Cerebellum (tissue), 4 donors: ENCODE measurements at places on chromosomes 2 and 18.
A peak's percentile ranks its signal among the peaks of the same experiment; 100 is the strongest.

DNA sequence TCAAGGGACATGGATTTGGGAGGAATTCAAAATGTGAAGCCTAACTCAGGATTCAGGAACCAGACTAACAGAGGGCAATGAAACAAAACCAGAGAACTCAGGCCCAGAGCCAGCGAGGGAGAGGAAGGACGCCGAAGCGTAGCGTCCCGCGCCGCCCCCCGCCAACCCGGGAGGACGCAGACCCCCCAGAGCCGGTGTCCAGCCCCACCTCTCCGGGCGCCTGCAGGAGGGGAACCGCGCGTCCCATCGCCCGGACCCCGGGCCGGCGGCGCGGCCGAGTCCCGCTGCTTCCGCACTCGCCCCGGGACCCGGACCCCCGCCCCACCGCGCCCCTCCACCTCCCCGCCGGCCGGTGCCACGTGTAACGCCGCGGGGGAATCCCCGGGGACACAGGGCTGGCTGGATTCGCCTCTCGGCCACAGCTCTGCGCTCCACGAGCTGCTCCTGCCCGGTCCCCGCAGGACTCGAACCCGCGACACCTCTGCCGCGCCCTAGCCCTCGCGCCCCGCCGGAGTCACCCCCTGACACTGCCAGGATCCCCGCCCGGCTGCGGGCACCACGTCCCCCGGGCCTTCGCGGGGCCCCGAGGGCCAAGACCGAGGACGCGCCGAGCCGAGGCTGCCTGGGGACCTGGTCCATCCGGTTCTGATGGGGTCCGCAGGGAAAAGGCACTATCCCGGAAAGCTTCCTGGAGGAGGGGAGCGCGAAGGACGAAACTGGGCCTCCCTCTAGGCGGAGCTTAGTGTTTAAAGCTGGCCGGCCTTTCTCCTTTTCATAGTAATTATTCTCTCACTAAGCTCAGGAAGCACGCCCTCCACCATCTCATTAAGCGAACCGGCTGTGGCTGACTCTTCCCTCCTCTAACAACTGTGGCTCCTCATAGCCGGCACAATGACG is 40.4 kb upstream of the FAM124B start:
- no peak for DNase-seq

DNA sequence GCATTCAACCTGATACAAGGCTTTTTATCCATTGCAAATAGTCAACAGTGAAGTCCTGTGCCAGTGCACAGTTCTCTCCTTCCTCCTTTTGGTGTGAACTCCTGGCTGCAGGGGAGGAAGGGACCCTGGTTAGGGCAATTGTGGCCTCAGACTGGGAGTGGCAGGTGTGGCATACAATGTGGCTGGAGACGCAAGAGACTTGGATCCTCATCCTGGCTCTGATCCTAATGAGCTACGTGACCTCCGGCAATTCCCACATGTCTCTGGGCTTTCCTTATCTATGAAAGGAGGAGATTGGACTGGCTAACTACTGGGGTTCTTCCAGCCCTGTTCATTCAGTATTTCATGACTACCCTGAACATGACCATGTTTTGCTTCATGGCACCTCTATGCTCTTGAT is 10.5 kb upstream of the IL1A start:
- DNase-seq: no peak

DNA sequence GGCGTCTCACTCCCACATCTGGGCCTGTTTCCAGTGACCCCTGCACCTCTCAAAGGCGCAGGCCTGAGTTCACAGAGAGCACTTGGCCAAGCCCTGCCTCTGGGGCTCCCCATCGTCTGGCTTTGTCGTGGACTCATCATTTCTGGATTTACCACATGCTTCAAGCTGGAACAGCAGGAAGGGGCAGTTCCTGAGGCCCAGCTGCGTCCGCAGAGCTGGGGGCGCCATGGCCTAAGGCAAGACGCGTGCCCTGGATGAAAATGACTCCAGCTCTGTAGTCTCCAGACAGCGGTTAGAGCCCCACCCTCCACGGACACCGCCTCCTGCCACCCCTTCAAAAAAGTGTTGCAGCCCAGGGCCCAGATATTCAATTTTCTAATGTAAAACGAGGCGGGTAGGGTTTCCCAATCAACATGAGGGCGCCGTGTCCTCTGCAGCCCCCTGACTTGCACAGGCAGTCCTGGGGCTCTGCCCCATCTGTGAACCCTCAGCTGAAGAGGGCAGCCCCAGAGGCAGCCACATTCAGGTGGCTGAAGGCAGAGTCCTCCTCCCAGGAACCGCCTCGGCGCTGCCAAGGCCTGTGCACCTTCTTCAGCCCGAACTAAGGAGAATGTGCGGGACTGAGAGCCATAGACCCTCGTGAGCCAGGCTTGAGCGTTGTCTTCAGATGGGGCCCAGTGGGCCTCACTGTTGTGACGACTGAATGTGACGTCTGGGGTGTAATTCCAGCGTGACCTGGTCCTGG is 85.5 kb downstream of the NFATC1 start:
- no peak for DNase-seq

DNA sequence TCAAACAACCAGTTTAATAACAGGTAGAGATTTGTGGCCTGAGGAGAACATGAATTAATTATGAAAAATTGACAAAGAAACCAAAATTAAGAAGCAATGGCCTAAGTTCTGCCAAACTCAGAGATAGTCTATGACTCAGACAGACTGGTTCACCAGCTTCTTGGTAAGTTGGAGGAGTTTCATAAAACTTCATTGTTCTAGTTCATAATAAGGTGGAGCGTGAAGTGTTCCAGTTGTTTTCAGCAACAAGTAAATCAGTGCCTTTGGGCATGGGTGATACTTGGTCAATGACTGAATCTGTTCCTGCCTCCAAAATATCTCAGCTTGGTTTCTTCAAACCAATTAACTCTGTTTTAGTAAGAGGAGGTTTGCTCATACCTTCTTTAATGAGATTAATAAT is 40.0 kb downstream of the SLC40A1 start:
- DNase-seq: no peak

DNA sequence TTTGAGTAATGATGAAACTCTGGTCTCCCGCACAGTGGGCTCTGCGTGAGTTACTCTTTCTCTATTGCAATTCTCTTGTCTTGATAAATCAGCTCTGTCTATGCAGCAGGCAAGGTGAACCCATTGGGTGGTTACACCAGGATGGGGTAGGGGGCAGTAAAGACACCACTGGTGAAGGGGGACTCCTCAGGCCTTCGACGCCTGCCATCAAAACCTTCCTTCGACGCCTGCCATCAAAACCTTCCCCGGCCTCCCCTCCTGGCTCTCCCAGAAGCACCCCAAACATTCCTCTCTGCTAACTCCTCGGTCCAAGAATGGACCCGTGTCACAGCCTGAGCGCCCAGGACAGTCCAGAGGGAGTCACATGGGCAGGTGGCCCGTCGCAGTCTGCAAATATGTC is 4.8 kb upstream of the STARD7 start:
- DNase-seq: no peak

GRCh38 chr2:99710721-99711120 is 220.9 kb upstream of the REV1 start:
- DNase-seq: peak; percentile 88

GRCh38 chr2:65786007-65786717 is 353.8 kb upstream of the SPRED2 start:
- DNase-seq: no peak

GRCh38 chr2:43224131-43224570 is 2.3 kb downstream of the ZFP36L2 start:
- no peak for DNase-seq

DNA sequence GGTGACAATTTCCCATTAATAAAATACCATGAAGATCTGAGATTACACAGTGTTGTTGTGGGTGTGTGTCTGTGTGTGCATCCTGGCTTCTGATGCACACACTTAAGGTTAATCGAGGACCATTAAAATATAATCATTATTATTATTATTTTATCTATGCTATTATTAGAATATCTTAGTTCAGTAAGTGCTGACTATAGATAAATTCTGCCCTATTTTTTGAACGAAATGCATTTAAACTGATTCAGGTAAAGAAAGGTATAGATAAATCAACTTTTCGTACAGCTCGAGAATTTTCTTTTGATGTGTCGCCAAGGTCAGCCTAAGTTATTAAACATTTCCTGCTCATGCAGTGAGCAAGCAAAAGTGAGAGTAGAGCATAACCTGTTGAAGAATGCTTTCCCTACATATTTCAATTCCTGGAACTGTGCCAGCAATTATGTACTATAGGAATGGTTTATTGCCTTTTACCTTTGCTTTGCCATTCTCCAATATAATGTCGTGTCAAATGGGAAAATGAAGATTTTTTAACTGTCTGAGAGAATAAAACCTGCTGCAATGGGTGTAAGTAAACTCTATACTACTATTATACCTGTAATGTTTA is 25.8 kb downstream of the KCNJ3 start:
- no peak for DNase-seq

GRCh38 chr2:211867845-211868451 is 670.7 kb downstream of the ERBB4 start:
- no peak for DNase-seq

- DNase-seq: no peak
Observed at GRCh38 chr2:1082456-1083205, 132.0 kb downstream of the SNTG2 start.

GRCh38 chr2:23595601-23596251 is 210.7 kb downstream of the KLHL29 start:
- peak; percentile 20 for DNase-seq

- DNase-seq: no peak
Observed at GRCh38 chr2:126915903-126916302, 17.2 kb downstream of the TEX51 start.

DNA sequence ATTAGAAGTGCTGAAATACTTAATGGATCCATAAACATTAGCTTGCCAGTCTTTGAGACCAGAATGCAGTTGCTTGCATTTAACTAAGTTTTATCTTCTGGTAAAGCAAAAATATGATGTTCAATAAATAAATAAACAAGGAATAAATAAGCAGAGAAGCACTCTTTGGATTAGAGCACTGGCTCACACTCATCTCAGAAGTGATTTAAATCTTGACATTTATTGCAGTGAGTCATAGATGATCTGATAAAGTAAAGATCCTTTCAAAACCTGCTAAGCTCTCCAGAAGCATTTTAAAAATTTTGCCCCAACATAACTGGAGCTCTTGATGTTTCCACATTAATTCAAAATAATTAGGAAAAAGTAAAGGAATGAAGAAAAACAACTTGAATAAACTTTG is 66.8 kb downstream of the KYNU start:
- no peak for DNase-seq

DNA sequence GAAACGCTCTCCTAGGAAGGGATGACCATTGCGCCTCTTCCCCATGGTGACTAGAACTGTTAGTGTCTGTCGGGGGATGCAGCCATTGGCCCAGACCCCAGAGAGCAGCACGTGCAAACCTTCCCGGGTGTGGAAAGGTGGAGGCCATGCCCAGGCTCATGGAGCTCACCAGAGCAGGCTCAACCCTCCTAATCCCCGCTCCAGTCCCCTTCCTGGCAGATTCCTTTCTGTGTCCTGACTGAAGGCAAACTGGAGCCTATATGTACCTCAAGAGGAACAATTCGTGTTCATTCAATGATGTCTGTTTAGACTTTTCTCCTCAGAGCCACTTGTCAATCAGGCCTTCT is 94.4 kb downstream of the RHOB start:
- DNase-seq: no peak

- no peak for DNase-seq
Observed at GRCh38 chr2:148042219-148042618, 21.3 kb downstream of the MBD5 start.

GRCh38 chr2:73350035-73350691 is 35.5 kb upstream of the ALMS1 start:
- no peak for DNase-seq

DNA sequence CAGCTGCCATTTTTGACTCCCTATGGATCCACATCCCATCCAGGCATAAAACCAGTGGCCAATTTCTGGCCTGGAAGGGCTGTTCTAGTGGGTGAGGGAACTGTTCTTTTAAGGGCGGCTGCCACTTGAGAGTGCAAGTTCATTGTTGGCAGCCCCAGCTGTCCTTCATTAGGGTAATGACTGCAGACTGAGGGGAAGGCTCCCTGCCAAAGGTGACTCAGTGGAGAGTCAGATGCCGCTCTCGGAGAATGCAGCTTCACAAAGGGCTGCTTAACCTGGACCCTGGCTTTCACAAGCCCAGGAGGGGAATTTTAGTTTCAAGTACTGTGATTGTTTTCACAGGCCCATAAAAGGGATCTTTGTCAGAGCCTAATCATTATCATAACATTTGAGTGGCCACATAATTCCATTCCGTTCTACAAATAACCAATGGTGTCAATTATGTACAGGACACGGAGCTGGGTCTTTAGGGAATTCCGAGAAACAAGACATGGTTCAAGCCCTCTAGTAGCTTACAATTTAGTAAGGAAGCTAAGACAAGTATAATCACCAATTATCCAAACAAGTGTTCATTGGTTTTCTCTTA is 235.7 kb downstream of the CDCA7 start:
- DNase-seq: no peak

- DNase-seq: no peak
Observed at GRCh38 chr2:64699712-64700111, 46.0 kb upstream of the SERTAD2 start.

DNA sequence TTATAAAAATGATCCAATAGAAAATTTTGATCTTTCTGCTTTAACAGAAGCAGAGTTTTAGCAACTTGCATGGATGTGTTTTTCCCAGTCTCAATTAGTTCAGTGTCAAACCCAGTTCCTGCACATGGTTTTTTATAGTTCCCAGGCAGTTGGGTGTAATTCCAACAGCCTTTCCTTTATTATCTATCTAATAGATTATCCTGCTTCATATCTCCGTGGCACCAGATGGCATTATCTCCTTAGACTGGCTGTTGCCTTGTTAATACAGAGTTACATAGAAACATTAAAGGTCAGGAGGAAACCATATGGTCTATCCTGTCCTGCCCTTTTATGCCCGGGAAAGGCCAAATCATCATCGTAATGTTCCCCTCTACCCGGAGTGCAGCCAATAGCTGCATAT is 400.9 kb upstream of the SMIM21 start:
- peak; percentile 8 for DNase-seq

DNA sequence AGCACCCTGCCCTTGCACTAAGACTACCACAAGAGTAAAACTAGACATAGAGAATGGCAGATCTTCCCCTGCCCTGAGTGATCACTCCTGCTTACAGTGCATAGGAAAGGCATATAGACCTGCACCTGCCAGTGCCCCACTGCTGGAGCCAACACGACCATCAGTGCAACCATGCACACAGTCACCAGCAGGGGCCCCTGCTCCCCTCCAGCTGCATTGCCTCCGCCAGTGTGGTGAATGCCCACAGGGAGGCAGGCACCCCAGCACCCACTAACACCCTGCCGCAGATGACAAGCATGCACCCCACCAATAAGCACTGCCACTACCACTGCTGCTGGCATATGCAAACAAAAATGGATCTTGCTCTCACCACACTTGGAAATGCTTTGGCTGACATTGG is 478.8 kb downstream of the ADCYAP1 start:
- DNase-seq: no peak

GRCh38 chr2:71426721-71427120 is 26.6 kb upstream of the DYSF start:
- no peak for DNase-seq

GRCh38 chr2:225920621-225921220 is 521.2 kb downstream of the NYAP2 start:
- no peak for DNase-seq

DNA sequence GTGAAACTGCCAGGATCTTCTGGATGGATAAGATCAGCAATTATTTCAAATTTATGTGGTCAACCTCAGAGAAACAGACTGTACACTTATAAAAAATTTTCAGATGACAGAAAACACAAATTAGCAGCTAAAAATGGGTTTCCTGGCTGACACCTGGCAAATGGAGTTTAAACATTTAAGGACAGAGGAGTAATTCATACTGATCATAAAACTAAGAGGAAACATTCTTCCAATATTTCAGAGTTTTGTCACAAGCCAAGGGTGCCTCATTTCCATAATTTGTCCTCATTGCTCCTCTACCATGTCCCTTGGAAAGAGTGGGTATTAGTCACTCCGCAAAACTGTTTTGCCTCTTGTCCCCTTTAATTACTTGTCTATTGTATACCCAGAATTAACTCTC is 70.2 kb downstream of the TMEFF2 start:
- DNase-seq: no peak
